ENCODE measurements at places on chromosomes 7 and 10.

GRCh38 chr10:1411451-1411850, 325.9 kb downstream of the ADARB2 start:
- no peak for DNase-seq

DNA sequence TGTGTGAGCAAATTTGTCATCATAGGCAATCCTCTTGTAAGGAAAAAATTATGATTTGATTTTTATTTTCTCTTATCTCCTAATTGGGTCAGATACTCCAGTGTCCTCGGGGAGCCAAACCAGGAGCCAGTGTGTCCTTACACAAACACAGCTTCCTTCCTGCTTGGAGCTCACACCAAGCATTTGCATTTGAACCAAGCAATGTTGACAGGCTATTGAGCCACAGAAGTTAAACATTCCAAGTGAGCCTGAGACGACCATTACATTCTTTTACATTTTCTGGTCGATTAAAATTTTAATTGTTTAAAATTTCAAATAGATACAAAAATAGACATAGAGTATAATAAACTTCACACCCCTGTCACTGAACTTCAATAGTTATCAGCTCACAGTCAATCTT, 194.8 kb downstream of the CFTR start:
- no peak for DNase-seq

DNA sequence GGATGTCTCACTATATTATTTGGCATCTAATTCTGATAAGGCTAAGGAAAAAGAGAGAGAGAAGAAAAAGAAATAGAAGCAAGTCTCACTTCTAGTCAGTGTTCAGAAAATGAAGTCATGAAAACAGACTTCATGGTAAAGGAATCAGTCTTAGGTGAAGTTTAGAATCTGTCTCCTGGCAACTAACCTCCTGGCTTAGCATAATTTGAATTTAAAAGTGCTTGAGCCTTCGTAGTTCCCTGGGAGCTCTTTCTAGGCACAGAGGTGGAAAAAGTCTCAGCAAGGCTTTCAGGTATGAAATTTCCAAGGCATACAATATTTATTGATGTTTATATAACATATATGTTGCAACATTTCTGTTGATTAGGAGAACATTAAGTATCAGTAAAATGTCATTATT, 10.4 kb downstream of the CHRM2 start:
- no peak for DNase-seq

DNA sequence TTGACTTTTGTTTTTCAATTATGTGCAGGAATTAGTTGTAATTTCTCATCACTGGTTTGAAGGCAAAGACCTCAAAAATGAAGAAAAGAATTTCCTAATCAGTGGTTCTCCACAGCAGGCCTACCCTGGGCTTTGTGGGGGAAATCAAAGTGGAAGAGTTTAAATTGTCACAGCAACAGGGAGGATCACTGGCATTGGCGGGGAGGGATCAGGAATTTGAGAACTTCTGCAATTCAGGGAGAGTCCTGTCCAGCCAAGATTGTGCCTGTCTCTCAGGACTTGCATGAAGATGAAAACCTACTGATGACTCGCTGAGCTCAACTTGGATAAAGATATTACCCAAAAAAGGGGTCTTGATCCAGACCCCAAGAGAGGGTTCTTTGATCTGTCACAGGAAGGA, 70.1 kb downstream of the HACD1 start:
- DNase-seq: no peak

GRCh38 chr7:35716038-35716803, 21.3 kb upstream of the HERPUD2 start:
- DNase-seq: no peak

- no peak for DNase-seq
Measured at GRCh38 chr7:2629746-2630681, 1.8 kb upstream of the TTYH3 start.

DNA sequence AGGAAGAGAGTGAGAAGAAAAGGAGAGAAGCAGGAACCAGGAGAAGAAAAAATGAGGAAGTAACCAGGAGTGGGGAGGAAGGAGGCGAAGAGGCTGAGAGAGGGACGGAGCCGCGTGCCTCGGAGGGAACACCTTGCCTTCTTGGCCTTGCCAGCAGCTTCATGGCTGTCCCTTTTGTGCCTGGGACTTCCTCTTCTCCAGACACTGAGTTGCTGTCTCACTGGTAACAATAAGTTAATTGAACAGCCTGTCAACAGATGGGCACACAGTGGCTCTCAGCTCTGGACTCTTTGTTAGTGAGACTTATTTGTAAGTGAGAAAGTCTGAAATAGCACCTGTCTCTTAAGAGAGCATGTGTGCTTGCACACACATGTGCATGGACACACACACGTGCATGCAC, 83.2 kb downstream of the GATA3 start:
- no peak for DNase-seq

DNA sequence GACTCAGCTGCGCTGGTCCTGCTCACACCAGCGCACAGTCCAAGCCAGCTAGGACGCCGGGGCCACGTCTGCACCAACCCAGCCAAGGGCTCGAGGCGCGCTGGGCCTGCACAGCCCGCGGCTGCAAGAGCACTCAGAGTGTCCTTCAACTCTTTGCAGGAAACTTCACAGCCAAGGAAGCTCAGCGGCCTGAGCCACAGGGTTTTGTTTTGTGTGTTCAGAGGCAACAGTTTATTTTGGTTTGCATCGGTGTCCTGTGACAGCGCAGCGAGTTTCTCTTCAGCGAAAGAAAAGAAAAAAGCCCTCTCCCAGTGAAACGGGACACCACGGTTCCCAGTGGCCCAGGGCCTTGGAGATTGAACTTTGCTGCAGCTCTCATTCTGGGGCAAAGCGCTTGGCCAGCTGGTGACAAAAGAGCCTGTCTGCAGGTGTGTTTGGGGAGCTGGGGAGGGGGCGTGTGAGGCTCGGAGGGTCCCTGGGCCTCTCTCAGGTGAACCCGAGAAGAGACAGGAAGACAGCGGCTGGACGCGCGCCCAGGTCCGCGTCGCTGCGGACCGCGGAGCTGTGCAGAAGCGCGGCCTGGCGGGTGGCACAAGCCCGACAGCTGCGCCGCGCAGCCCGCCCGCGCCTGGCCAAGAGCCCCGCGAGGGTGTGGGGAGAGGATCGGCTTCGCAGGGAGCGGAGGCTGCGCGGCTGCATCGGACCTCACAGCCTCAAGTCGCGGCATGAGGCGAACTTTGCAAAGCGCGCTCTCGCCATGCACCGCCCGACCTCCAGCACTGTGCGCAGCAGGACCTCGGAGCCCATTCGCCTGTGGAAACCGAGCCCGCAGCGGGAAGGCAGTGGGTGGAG, 922 bp downstream of the CXCL12 start:
- no peak for DNase-seq

DNA sequence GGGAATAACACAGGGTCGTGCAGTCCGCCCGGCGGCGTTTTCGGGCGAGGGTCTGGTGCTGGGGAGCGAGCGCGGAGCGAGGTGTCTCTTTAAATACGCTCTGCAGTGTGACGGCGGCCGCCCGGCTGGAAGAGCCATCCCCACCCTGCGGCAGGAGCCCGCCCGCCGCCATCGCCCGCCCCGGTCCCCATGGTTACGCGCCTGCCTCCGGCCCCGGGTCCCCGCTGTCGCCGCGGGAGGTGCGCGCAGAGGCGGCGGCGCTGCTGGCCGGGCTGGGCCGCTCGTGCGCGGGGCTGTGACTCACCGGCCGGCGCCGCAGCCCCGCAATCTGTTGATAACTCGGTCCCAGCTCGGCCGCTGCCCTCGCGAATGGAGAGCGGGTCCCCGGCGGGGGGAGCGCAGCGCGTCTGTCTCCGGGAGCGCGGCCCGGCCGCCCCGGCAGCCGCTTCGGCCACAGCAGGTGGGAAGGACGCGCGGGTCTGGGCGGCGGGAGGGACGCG, at the start of gene ADGRA1:
Gene ADGRA1, plus strand, starts transcription at position 246 of the 500 bp plus-strand sequence. CDS start 986 bp downstream, outside the sequence.
- DNase-seq: no peak

- DNase-seq: no peak
Measured at GRCh38 chr7:151327659-151328058, 14.0 kb upstream of the NUB1 start.

GRCh38 chr10:122189185-122189584, 81.9 kb upstream of the BTBD16 start:
- no peak for DNase-seq

DNA sequence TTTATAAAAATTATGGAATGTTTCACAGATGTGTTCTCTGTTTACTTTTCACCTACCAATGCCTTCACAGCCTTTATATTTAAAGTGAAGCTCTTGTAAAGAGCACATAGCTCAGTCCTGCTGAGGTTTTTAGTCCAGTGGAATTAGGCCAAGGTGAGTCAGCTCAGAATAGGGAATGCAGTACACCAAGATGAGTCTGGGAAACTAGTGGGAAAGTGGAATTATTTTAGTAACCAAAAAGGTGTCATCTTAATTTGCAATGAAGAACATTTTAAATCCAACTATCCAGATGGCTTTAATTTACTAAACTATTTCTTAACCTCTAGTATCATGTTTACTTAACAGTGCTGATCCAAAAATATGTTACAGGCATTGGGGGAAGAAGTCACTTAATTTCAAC, 236.3 kb upstream of the CTBP2 start:
- no peak for DNase-seq

DNA sequence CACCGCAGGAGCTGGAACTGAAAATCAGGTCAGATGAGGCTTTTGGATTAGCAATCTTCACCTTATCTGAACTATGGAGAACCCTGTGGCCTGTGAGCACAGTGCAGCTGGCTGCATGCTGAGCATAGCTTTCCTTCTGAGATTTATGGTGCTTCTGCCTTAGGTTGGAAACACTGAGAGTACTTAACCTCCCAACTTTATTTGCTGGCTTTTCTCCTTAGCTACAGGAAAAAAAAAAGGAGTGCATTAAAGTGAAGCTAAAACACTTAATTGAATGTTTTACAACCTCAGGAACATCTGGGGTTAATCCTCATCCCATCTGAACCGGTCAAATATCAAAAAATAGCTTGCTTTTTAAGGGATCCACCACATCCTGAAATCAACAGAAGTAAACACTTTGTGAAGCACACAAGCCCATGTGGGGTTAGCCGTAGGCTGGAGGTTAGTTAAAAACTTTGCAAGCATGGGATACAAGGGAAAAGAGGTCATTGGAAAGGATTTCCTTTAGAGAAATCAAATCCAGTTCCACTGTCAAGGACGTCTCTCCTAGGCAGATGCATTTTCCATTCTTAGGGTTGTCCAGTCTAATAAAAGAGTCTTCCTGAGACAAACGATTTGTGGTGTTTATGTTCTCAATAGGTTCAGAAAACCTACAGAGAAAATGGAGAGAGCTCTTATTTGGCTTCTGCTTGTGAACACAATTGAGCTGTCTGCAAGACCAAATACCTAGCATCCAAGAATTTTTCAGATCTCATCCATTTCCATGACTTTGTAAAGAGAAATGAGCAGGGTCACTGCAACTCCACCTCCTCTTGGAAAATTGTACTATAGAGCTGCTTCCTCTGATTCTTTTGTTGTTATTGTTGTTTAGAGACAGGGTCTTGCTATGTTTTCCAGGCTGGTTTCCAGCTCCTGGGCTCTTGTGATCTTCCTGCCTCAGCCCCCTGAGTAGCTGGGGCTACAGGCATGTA, 470.4 kb upstream of the IGFBP3 start:
- DNase-seq: no peak
